ENCODE measurements at places on chromosomes 6 and 20.

GRCh38 chr6:16157909-16158308 lies 29.0 kb downstream of the MYLIP start:
- H3K27ac ChIP-seq = no peak overlapping the region
- no peak for DNase-seq
- H3K4me3 ChIP-seq = no peak overlapping the region
- no peaks in the 10 kb centered on the region for H3K4me1 ChIP-seq
- H3K27me3 ChIP-seq = no peaks in the 10 kb centered on the region
- H3K36me3 ChIP-seq = no peaks in the 10 kb centered on the region

- no peak overlapping the region for H3K4me3 ChIP-seq
- no peak overlapping the region for H3K27ac ChIP-seq
- no peaks in the 10 kb centered on the region for H3K36me3 ChIP-seq
- DNase-seq = no peak
Observed at GRCh38 chr6:31363811-31364210, 6.8 kb upstream of the HLA-B start.

GRCh38 chr6:14705841-14706377 lies 540.0 kb upstream of the JARID2 start:
- H3K27ac ChIP-seq = peak overlapping the region; percentile 63
- no peak for DNase-seq
- H3K27me3 ChIP-seq = no peaks in the 10 kb centered on the region
- H3K4me1 ChIP-seq = no peaks in the 10 kb centered on the region

GRCh38 chr20:60976913-60977312 lies 275.1 kb upstream of the CDH4 start:
- H3K4me3 ChIP-seq = no peak overlapping the region
- no peak overlapping the region for H3K27ac ChIP-seq
- DNase-seq = no peak

- no peaks in the 10 kb centered on the region for H3K36me3 ChIP-seq
- H3K4me3 ChIP-seq = no peak overlapping the region
- H3K27ac ChIP-seq = no peak overlapping the region
- no peaks in the 10 kb centered on the region for H3K4me1 ChIP-seq
- no peaks in the 10 kb centered on the region for H3K27me3 ChIP-seq
- DNase-seq = no peak
Observed at GRCh38 chr20:38302786-38303185, 1.2 kb upstream of the BPI start.

- no peak overlapping the region for H3K27ac ChIP-seq
- no peak overlapping the region for H3K4me3 ChIP-seq
- no peaks in the 10 kb centered on the region for H3K27me3 ChIP-seq
- H3K4me1 ChIP-seq = no peaks in the 10 kb centered on the region
- DNase-seq = no peak
- H3K36me3 ChIP-seq = no peaks in the 10 kb centered on the region
Observed at GRCh38 chr6:108417027-108417426, 122.2 kb downstream of the AFG1L start.

DNA sequence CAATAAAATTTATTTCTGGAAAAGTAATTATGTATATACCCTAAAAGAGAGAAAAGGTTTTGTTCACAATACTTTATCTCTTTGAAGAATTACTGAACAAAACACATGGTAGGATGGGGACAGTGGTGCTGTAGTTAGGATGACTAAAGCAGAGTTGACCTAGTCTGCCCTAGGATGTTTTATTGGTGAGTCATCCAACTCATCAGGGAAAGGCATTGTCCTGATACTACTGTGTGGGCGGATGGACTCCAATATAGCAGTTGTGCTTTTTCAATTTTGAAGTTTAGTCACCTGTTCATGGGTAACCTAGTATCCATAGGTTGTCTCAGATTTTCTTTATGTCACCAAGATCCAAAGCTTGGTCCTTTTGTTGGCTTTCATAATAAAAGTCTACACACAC lies 53.3 kb upstream of the EYS start:
- H3K4me3 ChIP-seq = no peak overlapping the region
- no peaks in the 10 kb centered on the region for H3K4me1 ChIP-seq
- H3K36me3 ChIP-seq = no peaks in the 10 kb centered on the region

- no peak for DNase-seq
- peaks cover 7% of the 10 kb centered on the region for H3K4me1 ChIP-seq
- H3K27ac ChIP-seq = no peak overlapping the region
- no peaks in the 10 kb centered on the region for H3K27me3 ChIP-seq
- no peaks in the 10 kb centered on the region for H3K36me3 ChIP-seq
Observed at GRCh38 chr6:105515054-105515453, 112.2 kb upstream of the PREP start.

DNA sequence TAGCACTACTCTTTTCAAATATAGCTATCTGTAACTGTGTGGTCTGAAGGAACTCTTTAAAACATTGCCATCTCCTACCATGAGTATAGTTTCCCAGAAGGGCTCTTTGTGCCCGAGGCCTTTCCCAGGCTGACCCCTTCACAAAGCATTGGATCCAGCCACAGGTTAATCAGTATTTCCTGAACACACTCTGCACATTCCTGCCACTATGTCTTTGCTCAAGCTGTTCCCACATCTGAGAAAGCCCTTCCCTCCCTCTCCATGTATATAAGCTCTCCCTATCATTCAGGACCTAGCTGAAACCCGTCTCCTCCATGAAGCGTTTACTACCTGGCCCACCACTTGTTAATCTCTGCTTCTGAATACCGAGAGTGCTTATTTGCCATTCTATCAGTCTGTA lies 47.8 kb upstream of the PKHD1 start:
- DNase-seq = no peak
- H3K27ac ChIP-seq = no peak overlapping the region
- H3K4me3 ChIP-seq = no peak overlapping the region
- no peaks in the 10 kb centered on the region for H3K27me3 ChIP-seq
- H3K4me1 ChIP-seq = peaks cover 8% of the 10 kb centered on the region

GRCh38 chr6:141134723-141135122 lies 998.0 kb upstream of the GJE1 start:
- no peak overlapping the region for H3K4me3 ChIP-seq
- no peaks in the 10 kb centered on the region for H3K36me3 ChIP-seq
- no peaks in the 10 kb centered on the region for H3K4me1 ChIP-seq
- H3K27ac ChIP-seq = no peak overlapping the region

- H3K36me3 ChIP-seq = no peaks in the 10 kb centered on the region
- H3K27me3 ChIP-seq = no peaks in the 10 kb centered on the region
- no peak for DNase-seq
- H3K4me1 ChIP-seq = no peaks in the 10 kb centered on the region
- H3K4me3 ChIP-seq = no peak overlapping the region
- no peak overlapping the region for H3K27ac ChIP-seq
Observed at GRCh38 chr20:53522026-53522425, 71.6 kb downstream of the ZNF217 start.

- H3K27ac ChIP-seq = peak overlapping the region; percentile 88
- H3K4me1 ChIP-seq = peaks cover 27% of the 10 kb centered on the region
- H3K4me3 ChIP-seq = peak overlapping the region; percentile 75
- H3K36me3 ChIP-seq = no peaks in the 10 kb centered on the region
- no peak for DNase-seq
Observed at GRCh38 chr6:46491628-46492547, 639 bp upstream of the RCAN2 start.

- no peak overlapping the region for H3K4me3 ChIP-seq
- H3K4me1 ChIP-seq = no peaks in the 10 kb centered on the region
- no peaks in the 10 kb centered on the region for H3K36me3 ChIP-seq
Observed at GRCh38 chr6:105346052-105346451, 56.8 kb downstream of the PREP start.

DNA sequence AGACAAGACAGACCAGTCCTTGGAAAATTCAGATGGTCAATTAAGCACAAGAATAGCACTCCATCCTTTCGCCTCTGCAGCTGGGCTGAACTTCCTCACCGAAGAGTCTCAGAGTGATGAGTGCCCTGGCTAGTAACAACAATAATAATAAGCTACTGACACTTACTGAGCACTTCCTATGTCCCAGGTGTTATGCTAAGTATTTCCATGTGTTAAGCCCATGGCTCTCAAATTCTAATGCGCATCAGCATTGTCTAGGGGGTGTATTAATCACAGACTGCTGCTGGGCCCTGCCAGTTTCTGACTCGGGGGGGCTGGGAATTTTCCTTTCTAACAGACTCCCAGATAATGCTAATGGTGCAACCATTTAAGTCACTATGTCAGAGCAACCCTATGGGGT lies 118.2 kb upstream of the LRFN2 start:
- DNase-seq = no peak
- no peaks in the 10 kb centered on the region for H3K4me1 ChIP-seq
- H3K27me3 ChIP-seq = no peaks in the 10 kb centered on the region
- no peak overlapping the region for H3K4me3 ChIP-seq
- no peak overlapping the region for H3K27ac ChIP-seq
- no peaks in the 10 kb centered on the region for H3K36me3 ChIP-seq

GRCh38 chr20:53763707-53764414 lies 170.2 kb upstream of the ZNF217 start:
- peaks cover 8% of the 10 kb centered on the region for H3K4me1 ChIP-seq
- no peak overlapping the region for H3K27ac ChIP-seq
- no peak for DNase-seq
- H3K4me3 ChIP-seq = no peak overlapping the region

GRCh38 chr6:33771146-33772081 lies 17.5 kb downstream of the LEMD2 start:
- DNase-seq = peak; percentile 79
- H3K27ac ChIP-seq = peak overlapping the region; percentile 59
- no peaks in the 10 kb centered on the region for H3K27me3 ChIP-seq

DNA sequence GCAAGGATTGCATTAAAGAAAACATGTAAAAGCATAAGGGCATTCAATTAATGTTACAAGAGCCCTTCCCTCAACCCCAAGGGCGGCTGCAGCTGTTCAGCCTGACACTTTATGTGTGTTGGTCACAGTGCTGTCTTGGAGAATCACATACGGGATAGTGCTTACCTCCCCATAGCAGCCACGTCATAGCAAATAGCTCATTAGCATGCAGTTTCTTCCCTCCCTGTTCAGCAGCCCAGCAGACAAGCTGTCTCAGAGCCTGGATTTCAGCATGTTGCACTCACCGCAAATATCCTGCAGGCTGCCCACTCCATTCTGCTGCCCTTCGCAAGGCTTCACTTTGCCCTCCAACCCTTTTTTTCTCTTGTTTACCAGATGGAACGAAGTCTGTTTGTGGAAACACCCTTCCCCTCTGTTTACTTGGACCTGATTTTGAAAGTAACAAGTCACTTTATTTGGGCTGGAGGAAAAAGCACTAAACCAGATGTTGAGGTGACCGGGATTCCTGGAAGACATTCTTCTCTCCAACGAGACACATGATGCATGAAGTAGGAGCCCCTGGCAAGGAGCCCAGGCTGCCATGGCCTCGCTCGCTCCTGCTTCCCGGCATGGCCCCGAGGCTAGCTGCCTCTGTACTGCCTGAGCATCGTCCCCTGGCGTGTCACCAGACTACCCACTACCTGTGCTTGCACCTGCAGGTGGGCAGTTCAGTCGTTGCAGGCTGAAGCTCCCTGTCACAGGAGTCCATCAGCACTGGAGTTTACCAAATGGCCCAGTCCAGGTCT lies 151.6 kb upstream of the GMDS start:
- H3K36me3 ChIP-seq = peaks cover 7% of the 10 kb centered on the region
- no peak overlapping the region for H3K4me3 ChIP-seq
- H3K27ac ChIP-seq = no peak overlapping the region
- H3K4me1 ChIP-seq = peaks cover 10% of the 10 kb centered on the region

- no peak overlapping the region for H3K27ac ChIP-seq
- H3K36me3 ChIP-seq = no peaks in the 10 kb centered on the region
- H3K27me3 ChIP-seq = no peaks in the 10 kb centered on the region
- no peak overlapping the region for H3K4me3 ChIP-seq
Observed at GRCh38 chr6:99282479-99283062, 66.9 kb downstream of the FAXC start.

GRCh38 chr6:30814146-30815040 lies 69.9 kb upstream of the DDR1 start:
- H3K27me3 ChIP-seq = no peaks in the 10 kb centered on the region
- H3K36me3 ChIP-seq = no peaks in the 10 kb centered on the region
- H3K27ac ChIP-seq = peak overlapping the region; percentile 80
- no peaks in the 10 kb centered on the region for H3K4me1 ChIP-seq
- DNase-seq = no peak

GRCh38 chr6:116924245-116924644 lies 47.2 kb downstream of the RFX6 start:
- H3K4me1 ChIP-seq = peaks cover 6% of the 10 kb centered on the region
- H3K27ac ChIP-seq = no peak overlapping the region
- H3K36me3 ChIP-seq = no peaks in the 10 kb centered on the region
- H3K4me3 ChIP-seq = no peak overlapping the region
- DNase-seq = no peak

- no peak for DNase-seq
- H3K4me3 ChIP-seq = no peak overlapping the region
- no peak overlapping the region for H3K27ac ChIP-seq
- no peaks in the 10 kb centered on the region for H3K4me1 ChIP-seq
Observed at GRCh38 chr20:51609251-51609650, 66.7 kb upstream of the NFATC2 start.

DNA sequence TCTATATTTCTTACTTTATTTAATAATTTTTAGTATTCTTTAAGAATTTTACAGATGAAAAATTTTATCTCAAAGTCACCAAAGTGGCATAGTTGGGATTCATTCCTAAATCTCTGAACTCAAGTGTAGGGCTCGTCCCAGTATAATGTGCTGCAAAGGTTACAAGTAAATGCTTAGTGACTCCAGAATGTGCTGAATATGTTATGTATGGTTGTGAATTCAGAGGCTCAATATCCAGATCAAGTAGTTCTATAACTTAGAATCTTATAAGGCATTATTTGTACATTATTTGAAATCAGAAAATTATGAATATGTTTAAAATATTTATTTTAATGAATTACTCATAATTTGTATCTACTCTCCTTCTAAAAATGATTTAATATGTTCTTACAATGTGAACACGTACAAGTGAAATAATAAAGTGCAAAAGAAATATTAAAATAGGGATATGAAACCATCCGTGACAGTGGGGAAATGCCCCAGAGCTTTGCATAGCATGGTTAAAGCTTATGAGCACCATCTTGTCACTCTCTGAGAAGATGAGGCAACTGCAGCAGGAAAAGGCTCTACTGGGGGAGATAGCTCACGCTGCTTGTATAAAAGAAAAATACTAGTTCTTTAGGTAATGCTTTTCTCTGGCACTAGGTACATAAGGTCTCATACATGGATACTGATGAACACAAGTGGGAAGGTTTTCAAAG lies 259.0 kb downstream of the FOXC1 start:
- no peak overlapping the region for H3K4me3 ChIP-seq
- no peak for DNase-seq
- no peaks in the 10 kb centered on the region for H3K4me1 ChIP-seq
- no peaks in the 10 kb centered on the region for H3K36me3 ChIP-seq

GRCh38 chr20:1998715-1999114 lies 4.9 kb upstream of the PDYN start:
- H3K27me3 ChIP-seq = no peaks in the 10 kb centered on the region
- H3K36me3 ChIP-seq = no peaks in the 10 kb centered on the region
- no peaks in the 10 kb centered on the region for H3K4me1 ChIP-seq

DNA sequence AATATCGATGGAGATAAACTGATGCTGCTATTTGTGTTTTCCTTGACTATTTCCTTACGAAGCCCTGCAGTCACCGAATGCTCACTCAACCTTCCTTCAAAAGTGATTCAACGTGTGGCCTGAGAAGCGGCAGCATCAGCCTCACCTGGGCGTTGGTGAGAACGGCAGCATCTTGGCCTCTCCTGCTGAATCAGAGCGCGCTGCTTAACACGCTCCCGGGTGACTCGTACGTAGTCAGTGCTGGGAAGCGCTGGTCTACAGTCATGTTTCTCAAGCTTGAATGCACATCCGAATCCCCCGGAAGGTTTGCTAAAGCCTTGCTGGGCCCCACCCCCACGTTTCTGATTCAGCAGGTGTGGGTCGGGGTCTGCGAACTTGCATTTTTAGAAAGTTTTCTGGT lies 214.1 kb upstream of the RREB1 start:
- H3K27ac ChIP-seq = peak overlapping the region; percentile 70
- DNase-seq = no peak
- no peaks in the 10 kb centered on the region for H3K36me3 ChIP-seq
- H3K4me1 ChIP-seq = peaks cover 30% of the 10 kb centered on the region

All from right atrium auricular region (tissue), 2 donors.